ENCODE measurements at places on chromosomes 4 and X. TPM values are rescaled to one million over a fixed set of nuclear protein-coding genes. Genes with fewer than 3 reads are reported as not detected.

- DNase-seq: no peak
Measured at GRCh38 chr4:20203508-20203907, 48.2 kb upstream of the SLIT2 start.

The PCDH10 gene
- not detected for total RNA-seq

DNA sequence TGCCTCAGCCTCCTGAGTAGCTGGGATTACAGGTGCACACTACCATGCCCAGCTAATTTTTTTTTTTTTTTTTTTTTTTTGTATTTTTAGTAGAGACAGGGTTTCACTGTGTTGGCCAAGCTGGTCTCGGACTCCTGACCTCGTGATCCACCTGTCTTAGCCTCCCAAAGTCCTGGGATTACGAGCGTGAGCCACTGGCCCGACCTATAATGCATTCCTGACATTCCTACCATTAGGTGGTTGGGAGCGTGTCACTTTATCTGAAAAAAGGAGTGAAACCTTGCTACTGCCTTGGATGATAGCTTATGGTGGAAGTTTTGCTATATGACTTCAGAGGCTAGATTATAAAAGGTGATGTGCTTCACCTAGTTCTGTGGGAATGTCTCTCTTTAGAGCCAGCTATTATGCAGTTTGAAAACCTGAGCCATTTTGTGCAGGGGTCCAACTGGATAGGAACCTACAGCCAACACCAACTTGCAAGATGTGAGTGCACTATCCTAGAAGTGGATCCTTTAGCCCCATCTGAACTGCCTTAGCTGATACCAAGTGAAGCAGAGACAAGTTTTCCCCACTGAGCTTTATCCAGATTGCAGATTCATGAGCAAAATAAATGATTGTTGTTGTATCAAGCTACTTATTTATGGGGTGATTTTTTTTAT is 29.8 kb upstream of the EMCN start:
- DNase-seq: no peak

GRCh38 chrX:10062980-10063379 is 93.8 kb upstream of the CLCN4 start:
- no peak for DNase-seq

- DNase-seq: no peak
Measured at GRCh38 chr4:2290974-2291704, 29.2 kb upstream of the MXD4 start.

DNA sequence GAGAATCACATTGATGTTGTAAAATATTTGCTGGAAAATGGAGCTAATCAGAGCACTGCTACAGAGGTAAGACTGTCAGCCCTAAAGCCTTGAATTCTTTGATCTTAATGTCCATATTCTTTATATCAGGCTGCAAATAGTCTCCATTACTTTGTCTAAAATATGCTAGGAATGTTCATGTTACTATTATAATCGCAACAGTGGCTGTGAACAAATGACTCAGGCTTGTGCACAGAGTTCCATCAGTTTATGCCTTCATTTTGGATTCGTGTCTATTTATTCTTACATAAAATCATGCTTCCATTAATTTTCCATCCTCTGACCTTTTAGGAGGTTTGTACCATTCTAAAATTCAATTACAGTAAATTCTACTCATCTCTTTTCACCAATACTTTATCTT is 182.7 kb downstream of the ANK2 start:
- DNase-seq: no peak

The SLC25A4 gene
- 15.3 TPM for total RNA-seq

GRCh38 chr4:66930206-66930605 is 615.1 kb downstream of the CENPC start:
- DNase-seq: no peak

The SSX2 gene
- not detected for total RNA-seq

GRCh38 chr4:161655148-161655547 is 508.7 kb downstream of the FSTL5 start:
- DNase-seq: no peak

- no peak for DNase-seq
Measured at GRCh38 chrX:13821738-13822137, 4.8 kb upstream of the GPM6B start.
